NCI-H526 treated with DMSO at 0.1 percent for 48 hours (cell line): ENCODE measurements at places on chromosomes 1 and 21.
A peak's percentile ranks its signal among the peaks of the same experiment; 100 is the strongest.

- peak; percentile 99 for DNase-seq
Measured at GRCh38 chr1:185351734-185352466, 34.9 kb upstream of the IVNS1ABP start.

DNA sequence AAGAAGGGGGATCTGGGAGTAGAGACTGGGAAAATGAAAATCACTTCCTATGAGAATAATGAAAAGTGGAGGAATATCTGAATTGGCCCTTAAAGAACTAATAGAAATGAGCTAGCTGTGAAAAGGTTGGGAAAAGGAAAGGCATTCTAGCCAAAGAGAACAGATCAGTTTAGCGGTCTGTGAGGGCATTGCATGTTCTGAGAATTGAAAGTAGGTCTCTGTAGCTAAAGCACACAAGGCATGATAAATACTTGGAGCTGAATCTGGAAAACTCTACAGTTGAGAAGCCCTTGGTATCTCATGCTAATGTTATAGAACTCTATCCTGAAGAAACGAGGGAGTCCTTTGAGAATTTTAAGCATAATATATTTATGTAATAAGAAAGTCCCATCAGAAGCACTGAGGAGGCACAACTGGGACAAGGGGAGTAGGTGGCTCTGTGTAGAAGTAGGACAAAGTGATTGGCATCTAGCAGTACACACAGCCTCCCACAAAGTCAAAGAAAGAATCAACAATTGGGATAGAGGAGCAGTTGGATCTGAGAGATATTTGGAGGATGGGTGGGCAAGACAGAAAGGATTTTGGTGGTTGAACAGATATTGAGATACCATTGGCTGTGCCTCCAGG, 78.7 kb downstream of the GREM2 start:
- DNase-seq = no peak

- DNase-seq = no peak
Measured at GRCh38 chr1:99252630-99253029, 11.7 kb upstream of the PLPPR4 start.

DNA sequence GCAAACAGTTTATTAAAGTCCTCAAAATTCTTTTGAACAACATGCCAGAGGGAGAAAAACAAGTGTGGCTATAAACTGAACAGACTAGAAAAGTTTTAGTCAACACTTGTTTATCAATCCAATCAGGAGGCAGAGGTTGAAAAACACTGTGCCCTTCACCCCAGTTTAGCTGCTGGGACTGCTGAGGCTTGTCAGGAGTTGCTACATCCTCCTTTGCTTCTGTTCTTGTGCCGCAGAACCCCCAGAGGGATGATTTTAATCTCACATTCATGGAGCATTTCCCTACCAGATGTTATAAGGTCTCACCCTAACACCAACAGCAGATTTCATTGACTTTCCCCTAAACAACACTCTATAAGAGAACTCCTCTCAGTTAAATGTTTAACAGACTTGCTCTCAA, 321.2 kb downstream of the VAV3 start:
- no peak for DNase-seq

- no peak for DNase-seq
Measured at GRCh38 chr1:160522622-160523345, at the start of gene SLAMF6. TSS of gene SLAMF6 (minus strand) at chr1:160523255. CDS start at chr1:160523192, 63 bp downstream.

GRCh38 chr1:110328274-110328673, 10.9 kb upstream of the RBM15 start:
- DNase-seq = no peak

DNA sequence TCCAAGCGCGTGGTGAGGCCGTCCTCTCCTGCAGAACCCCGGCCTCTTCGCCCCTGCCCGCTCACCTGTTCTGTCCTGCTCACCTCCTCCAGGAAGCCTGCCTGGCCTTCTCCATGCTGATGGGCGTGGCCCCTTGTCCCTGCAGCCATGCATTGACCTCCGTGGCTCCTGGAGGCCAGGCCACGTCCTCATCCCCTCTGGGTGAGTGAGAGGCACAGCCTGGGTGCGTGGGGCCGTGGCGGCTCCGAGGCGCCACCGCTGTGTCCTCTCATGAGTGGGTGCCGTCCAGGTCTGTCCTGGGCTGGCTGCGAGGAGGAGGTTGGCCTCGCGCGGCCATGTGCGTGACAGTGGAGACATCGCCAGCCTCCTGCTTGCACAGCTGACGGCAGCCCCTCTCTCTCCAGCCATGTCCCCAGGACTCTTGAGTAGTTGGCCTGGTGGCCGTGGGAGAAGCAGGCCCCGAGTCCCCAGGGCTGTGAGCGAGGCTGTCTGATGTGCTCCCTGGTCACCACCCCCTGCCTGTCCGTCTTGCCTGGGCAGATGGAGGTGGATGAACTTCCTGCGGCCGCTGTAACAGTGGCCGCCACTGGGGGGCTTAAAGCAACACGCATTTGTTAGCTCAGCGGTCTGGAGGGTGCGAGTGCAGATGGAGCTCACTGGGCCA, 58.1 kb downstream of the PRKCZ start:
- no peak for DNase-seq

GRCh38 chr21:24456358-24456757, 1150.9 kb downstream of the MRPL39 start:
- DNase-seq = no peak

GRCh38 chr1:116785006-116785405, 30.8 kb downstream of the CD2 start:
- no peak for DNase-seq

DNA sequence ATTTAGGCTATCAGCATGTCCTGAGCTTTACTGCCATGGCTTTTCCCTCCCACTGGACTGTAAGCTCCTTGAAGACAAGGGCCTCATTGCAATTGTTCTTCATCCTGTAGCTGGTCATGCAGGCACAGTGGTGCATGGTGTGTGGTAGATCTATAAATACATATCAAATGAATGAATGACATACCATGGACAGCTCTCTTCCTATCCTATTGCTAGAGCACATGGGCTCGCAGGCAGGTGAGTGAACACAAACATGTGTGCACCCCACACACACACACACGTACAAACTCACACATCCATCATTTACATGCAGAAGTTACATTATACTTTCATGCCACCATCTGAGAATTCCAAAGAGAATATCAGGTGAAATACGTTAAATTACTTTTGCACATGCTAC, 172.9 kb upstream of the RUNX1 start:
- no peak for DNase-seq

- DNase-seq = no peak
Measured at GRCh38 chr1:212981025-212981495, 30.7 kb downstream of the VASH2 start.

DNA sequence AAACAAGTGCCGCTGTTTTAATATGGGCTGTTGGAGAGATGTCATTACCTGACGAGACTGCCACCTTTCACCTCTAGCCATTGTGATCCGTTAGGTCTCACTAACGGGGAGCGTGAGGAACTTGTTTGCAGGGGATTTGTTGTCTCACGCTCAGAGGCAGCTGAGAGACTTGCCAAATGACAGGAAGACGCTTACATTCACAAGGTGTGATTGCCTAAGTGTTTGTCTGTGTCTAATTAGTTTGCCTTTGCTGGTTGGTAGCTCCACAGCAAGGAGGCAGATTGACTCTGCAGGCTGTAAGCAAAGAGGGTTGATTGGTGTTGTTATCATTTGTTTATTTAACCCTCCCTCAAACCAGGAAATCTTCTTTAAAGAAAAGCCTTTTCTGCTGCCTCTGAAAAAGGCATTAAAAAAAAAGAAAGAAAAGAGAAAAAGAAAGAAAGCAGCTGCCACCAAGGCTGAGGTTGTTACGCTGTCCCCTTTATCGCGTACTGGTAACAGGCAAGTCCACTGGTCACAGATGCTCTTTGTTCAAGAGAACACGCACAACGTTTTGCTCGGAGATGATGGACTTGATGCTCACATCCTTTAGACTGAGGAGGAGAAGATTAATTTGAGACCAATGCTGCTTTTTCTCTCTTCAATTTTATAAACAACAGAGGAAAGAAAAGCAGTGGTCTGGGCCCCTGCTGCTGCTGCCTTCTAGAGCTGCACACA, 203.9 kb downstream of the ZNF326 start:
- no peak for DNase-seq

- DNase-seq = no peak
Measured at GRCh38 chr1:51518586-51519047, 449 bp downstream of the EPS15 start.

- peak; percentile 35 for DNase-seq
Measured at GRCh38 chr1:169483500-169483966, 2.2 kb downstream of the SLC19A2 start.

DNA sequence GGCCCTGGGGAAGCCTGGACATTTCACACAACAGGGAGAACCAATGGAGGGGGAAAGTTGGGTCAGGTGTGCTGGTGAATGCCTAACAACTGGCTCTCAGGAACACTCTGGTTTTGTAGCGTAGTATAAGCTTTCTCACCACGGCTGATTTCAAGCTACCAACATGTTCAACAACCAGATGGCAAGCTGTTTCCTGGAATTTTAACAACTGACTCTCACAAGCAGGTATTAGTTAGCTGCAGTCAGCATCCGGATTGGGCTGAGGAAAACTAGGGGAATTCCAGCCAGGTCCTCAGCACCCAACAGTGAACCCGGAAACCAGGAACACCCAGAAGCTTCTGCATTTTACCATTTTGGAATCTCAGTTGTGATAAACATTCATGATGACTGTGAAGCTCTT, 162.3 kb upstream of the CAMK1G start:
- DNase-seq = no peak

GRCh38 chr1:220221670-220222069, 50.6 kb downstream of the RAB3GAP2 start:
- DNase-seq = no peak

GRCh38 chr1:41419584-41420295, 58.5 kb downstream of the FOXO6 start:
- DNase-seq = no peak

DNA sequence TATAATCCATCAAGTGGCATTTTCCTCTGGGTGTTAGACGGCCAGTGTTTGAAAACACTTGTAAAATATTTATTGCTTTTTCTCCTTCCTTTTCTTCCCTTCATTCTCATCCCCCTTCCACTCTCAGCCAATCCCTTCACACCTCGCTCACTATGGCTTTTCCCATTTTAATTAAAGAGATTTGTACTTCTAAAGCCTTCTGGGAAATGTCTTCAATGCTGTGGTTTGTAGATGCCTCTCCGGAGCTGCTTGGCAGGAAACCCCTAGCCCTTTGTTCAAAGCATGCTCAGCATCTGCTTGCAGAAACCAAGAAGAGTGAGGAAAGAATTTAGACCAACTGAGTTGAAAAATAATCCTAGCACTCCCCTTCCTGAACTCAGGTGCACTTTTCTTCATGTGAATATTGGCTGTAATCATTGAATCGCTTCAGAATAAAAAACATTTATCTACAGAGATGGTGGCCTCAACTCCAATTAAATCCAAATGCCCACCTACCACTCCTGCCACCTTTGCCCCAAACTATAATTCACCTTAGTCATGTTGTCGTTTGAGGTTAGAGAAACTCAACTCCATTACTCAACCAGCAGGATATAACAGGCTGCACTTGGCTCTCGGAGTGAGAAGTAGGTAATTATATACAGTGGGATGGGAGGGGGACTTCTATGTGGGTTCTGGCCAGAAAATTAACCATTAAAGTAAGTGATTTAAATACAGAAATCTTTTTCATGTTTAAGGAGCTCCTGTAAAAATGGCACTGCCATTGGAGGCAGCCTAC, 659.4 kb upstream of the CAMK1G start:
- no peak for DNase-seq

- DNase-seq = no peak
Measured at GRCh38 chr1:189211742-189212141, 1265.9 kb downstream of the BRINP3 start.

- DNase-seq = no peak
Measured at GRCh38 chr1:10583641-10584040, 108.9 kb downstream of the PEX14 start.

- no peak for DNase-seq
Measured at GRCh38 chr1:8879922-8880676, 1.6 kb upstream of the ENO1 start.

- DNase-seq = no peak
Measured at GRCh38 chr1:100795646-100795985, 76.1 kb downstream of the VCAM1 start.

DNA sequence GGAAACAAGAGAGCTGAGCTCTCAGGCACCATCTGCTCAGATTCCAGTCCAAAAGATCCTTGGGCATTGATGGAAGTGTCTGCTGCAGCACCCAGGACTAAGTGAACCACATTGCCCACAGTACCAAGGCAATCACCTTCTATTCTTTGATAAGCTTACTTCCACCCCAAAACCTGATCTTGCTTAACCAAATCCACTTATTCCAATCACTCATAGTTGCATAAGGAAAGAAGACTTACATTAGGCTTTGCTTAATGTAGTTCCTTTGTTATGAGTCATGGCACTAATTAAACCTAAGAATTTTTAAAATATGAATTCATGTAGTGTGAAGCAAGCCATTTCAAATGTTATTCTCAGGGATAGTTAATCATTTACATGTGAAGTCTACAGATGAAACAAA, 84.5 kb downstream of the UCHL5 start:
- DNase-seq = no peak

- DNase-seq = no peak
Measured at GRCh38 chr1:8133657-8134430, 107.7 kb upstream of the ERRFI1 start.

GRCh38 chr1:186750257-186750656, 70.0 kb upstream of the PTGS2 start:
- no peak for DNase-seq

DNA sequence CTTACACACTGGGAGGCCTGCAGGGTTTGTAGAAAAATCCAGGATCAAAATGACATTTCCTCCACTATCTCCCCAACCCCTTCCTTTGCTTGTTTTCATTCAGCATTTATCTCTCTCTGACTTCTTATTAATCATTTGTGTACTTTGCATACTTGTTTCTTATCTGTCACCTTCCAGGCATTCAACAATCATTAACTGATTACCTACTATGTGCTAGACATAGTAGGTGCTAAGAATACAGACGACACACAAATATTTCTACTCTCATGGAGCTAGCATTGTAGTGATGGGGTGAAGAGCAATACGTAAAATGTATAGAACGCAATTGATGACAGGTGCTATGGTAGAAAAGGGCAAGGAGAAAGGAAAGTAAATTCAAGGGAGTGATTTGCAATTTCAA, 20.9 kb downstream of the TRABD2B start:
- DNase-seq = no peak

- DNase-seq = no peak
Measured at GRCh38 chr1:116918714-116919357, 9.1 kb downstream of the PTGFRN start.

- no peak for DNase-seq
Measured at GRCh38 chr1:25700144-25700523, 83.5 kb downstream of the MAN1C1 start.

DNA sequence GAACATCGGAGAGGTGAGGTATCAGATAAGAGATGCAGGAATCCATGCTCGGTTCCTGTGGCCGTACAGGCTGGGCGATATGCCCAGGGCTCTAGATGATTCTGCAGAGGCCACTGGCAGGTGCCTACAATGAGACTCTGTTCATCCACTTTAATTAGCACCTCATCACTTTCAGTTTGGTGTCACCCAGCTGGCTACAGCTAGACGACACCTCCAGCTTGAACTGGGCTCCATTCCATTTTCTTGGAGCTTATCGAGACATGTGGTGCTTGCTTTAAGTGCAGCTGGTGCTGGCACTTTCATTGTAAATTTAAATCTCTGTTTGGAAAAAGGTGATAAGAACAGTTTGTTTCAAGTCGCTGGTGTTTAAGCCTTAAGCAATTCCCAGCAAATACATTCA, 322.5 kb upstream of the ADGRL2 start:
- no peak for DNase-seq

GRCh38 chr1:11502516-11502915, 23.6 kb downstream of the DISP3 start:
- DNase-seq = no peak
